Femur (tissue), 1 donor: ENCODE measurements at places on chromosomes 5 and 9.

DNA sequence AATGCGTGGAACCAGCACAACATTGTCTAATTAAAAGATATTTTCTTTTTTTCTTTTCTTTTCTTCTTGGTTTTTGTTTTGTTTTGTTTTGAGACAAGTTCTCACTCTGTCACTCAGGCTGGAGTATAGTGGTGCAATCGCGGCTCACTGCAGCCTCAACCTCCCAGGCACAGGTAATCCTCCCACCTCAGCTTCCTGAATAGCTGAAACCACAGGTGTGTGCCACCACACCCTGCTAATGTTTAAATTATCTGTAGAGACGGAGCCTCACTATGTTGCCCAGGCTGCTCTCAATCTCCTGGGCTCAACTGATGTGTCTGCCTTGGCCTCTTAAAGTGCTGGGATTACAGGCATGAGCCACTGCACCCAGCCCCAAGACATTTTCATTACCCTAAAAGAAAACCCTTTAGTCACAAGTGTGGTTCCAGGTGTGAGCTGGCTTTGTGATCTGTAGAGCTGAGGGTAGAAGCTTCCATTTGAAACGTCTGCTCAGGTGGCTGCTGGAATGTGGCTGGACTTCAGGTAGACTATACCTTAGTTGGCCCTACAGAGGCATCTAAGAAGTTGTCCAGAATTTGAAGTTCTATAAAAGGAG, 19.1 kb upstream of the NEK6 start:
- DNase-seq, result no peak

- no peak for DNase-seq
Observed at GRCh38 chr9:89922099-89922498, 317.3 kb downstream of the GADD45G start.

- peak; percentile 79 for DNase-seq
Observed at GRCh38 chr5:122515709-122516431, 203.8 kb downstream of the SNCAIP start.

DNA sequence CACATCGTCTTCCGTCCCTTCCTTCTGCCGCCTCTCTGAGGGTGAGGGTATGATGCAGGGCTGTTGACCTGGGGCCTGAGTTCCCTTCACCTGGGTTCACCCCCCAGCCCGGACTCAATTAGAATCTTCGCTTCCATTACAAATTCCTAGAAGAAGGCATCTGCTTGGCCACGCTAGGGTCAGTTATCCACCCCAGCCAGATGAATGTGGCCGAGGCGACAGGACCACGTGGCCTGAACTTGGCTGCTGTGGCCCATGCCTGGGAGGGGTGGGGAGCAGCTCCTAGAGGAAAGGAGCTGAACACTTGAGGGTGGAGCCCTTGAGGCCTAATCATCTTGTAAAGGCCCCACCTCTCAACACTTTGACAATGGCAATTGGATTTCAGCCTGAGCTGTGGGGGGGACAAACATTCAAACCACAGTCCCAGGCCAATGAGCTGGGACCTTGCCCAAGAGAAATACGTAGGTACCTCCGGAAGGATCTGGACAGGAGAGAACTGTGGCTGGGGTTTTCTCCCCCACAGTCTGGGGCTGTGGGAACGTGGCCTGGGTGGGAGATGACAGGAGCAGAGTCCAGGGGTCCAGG, 90.6 kb upstream of the ADAMTS2 start:
- DNase-seq, result peak; percentile 7

- no peak for DNase-seq
Observed at GRCh38 chr5:6722015-6722414, 8.8 kb downstream of the TENT4A start.

DNA sequence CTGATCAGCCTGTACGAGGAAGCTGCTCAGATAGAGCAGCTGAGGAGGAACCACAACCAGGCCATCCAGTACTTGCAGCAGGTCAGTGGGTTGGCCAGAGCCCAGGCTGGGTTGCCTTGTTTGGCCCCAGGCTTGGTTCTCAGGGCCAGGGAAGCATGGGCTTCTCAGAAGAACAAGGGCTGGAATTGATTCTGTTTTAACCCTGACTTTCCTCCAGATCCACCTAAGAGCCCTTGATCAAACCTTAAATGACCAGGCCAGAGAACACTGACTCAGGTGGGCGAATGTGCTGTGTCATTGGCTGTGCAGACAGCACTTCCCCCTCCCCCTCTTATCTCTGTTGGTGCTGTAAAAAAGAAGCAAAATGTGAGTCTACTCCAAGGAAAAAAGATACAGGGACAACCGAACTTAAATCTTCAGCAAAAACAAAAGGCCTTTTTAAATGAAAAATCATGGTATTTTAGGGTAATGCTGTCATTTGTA, 28.1 kb downstream of the TTC23L start:
- no peak for DNase-seq

- DNase-seq, result no peak
Observed at GRCh38 chr5:157747766-157748700, 4.5 kb downstream of the LSM11 start.

DNA sequence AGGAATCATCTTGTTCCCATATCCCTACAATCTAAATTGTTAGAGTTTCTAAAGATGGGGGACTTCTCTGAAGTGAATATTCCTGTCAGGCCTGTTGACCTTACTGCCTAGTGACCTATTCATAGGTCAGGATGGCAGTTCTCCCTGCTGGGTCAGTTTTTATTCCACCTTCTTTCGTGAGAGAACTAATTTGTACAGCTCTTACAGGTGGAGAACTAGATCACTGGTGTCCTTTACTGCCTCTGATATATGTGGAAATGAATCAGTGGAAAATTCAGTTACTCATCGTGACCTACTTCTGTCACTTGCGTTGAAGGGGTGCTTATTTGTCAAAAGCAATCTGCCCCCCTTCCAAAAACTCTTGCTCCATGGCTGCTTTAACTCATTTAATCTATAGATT, 164.9 kb downstream of the CD180 start:
- no peak for DNase-seq
